ENCODE measurements at places on chromosomes 1 and 21.

DNA sequence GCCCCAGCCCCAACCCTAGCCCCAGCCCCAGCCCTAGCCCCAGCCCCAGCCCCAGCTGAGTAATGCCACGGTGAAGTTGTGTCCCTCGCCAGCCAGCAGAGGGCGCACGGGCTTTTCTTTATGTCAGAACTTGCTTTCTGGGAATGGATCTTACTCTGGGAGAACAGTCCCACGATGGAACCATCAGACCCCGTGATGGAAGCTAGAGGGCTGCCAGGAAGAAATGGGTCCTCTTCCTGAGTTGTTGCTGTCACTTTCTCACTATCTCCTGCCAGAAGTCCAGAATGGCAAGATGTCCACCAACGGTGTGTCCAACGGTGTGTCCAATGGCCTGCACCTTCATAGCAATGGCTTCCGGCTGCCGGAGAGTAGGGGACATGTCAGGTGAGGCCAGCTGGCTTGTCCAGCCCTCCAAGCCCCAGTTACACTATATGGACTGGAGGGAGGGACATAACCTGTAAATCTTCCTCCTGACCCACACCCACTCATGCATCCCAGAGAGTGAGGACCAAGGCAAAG, 25.1 kb upstream of the TMEM222 start:
- H3K27me3 ChIP-seq, result no peaks in the 10 kb centered on the region
- peaks cover 4% of the 10 kb centered on the region for H3K4me1 ChIP-seq
- peak; percentile 57 for DNase-seq
- no peak overlapping the region for H3K4me3 ChIP-seq
- no peak overlapping the region for H3K27ac ChIP-seq

GRCh38 chr1:228400237-228400651, 6.4 kb downstream of the TRIM11 start:
- no peak overlapping the region for H3K27ac ChIP-seq
- H3K36me3 ChIP-seq, result peaks cover 47% of the 10 kb centered on the region
- H3K27me3 ChIP-seq, result no peaks in the 10 kb centered on the region
- peaks cover 62% of the 10 kb centered on the region for H3K4me1 ChIP-seq
- DNase-seq, result no peak

GRCh38 chr1:203267912-203268311, 37.4 kb upstream of the BTG2 start:
- peaks cover 18% of the 10 kb centered on the region for H3K4me1 ChIP-seq
- peaks cover 3% of the 10 kb centered on the region for H3K36me3 ChIP-seq
- DNase-seq, result no peak
- peak overlapping the region; percentile 77 for H3K4me3 ChIP-seq

DNA sequence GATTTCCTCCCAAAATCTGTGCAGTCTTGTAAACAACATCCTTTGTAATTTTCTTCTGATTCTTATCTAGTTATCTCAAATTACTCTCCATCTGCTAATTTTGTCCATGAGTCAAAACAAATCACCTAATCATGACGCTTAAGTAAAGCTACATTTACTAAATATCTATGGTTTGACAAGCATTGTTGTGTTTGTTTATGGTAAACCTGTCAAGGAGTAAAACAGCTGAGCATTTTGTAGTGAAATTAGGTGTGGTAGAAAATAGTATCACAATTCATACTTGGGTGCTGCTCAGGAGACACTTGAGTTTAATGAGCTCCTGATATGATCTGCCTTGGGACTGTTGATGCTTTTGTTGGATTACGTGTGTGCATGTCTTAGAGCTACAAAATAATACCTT, 11.6 kb downstream of the TIPRL start:
- no peaks in the 10 kb centered on the region for H3K27me3 ChIP-seq
- H3K4me3 ChIP-seq, result no peak overlapping the region
- no peak for DNase-seq
- H3K36me3 ChIP-seq, result peaks cover 47% of the 10 kb centered on the region
- H3K27ac ChIP-seq, result peak overlapping the region; percentile 8
- H3K4me1 ChIP-seq, result peaks cover 22% of the 10 kb centered on the region

- H3K4me3 ChIP-seq, result no peak overlapping the region
- H3K36me3 ChIP-seq, result peaks cover 2% of the 10 kb centered on the region
- no peak overlapping the region for H3K27ac ChIP-seq
- H3K4me1 ChIP-seq, result no peaks in the 10 kb centered on the region
Observed at GRCh38 chr1:203463469-203464062, 12.0 kb upstream of the PRELP start.

GRCh38 chr1:175062858-175063257, 4.8 kb upstream of the TNN start:
- no peaks in the 10 kb centered on the region for H3K36me3 ChIP-seq
- no peak for DNase-seq
- no peaks in the 10 kb centered on the region for H3K4me1 ChIP-seq
- H3K27me3 ChIP-seq, result peaks cover 57% of the 10 kb centered on the region
- no peak overlapping the region for H3K4me3 ChIP-seq
- no peak overlapping the region for H3K27ac ChIP-seq

GRCh38 chr1:244665771-244666217, 12.9 kb downstream of the DESI2 start:
- H3K4me3 ChIP-seq, result no peak overlapping the region
- H3K27ac ChIP-seq, result no peak overlapping the region
- no peak for DNase-seq
- H3K4me1 ChIP-seq, result peaks cover 24% of the 10 kb centered on the region
- no peaks in the 10 kb centered on the region for H3K27me3 ChIP-seq

DNA sequence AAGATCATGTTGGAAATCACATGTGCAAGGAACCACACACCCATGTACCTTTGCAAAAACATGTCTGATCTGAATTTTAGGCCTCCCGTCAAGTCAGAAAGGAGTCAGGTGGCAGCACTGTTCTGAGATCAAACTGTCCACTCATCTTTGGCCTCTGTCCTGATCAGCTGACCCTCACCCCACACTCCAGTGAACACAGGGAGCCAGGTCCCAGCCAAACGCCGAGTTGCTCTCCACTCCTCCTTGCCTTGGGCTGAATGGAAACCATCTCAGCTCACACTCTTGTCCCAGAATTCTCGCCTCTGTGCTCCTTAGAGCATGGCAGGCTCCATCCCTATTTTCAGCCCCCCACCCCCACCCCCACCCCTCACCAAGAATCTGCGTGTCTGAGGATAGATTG, 4.6 kb upstream of the RNF186 start:
- H3K36me3 ChIP-seq, result peaks cover 3% of the 10 kb centered on the region
- no peaks in the 10 kb centered on the region for H3K4me1 ChIP-seq
- no peak overlapping the region for H3K4me3 ChIP-seq
- no peak overlapping the region for H3K27ac ChIP-seq
- H3K27me3 ChIP-seq, result no peaks in the 10 kb centered on the region

- H3K4me1 ChIP-seq, result no peaks in the 10 kb centered on the region
- no peaks in the 10 kb centered on the region for H3K36me3 ChIP-seq
- H3K27me3 ChIP-seq, result peaks cover 15% of the 10 kb centered on the region
- H3K4me3 ChIP-seq, result no peak overlapping the region
- no peak for DNase-seq
Observed at GRCh38 chr1:64184003-64184440, 19.4 kb upstream of the UBE2U start.

- H3K4me1 ChIP-seq, result no peaks in the 10 kb centered on the region
- DNase-seq, result no peak
- no peak overlapping the region for H3K27ac ChIP-seq
- no peaks in the 10 kb centered on the region for H3K36me3 ChIP-seq
Observed at GRCh38 chr1:118154220-118154619, 30.8 kb downstream of the SPAG17 start.

GRCh38 chr1:197553281-197553680, 222.0 kb downstream of the DENND1B start:
- H3K27ac ChIP-seq, result no peak overlapping the region
- H3K36me3 ChIP-seq, result peaks cover 5% of the 10 kb centered on the region
- H3K4me3 ChIP-seq, result no peak overlapping the region
- no peaks in the 10 kb centered on the region for H3K4me1 ChIP-seq

DNA sequence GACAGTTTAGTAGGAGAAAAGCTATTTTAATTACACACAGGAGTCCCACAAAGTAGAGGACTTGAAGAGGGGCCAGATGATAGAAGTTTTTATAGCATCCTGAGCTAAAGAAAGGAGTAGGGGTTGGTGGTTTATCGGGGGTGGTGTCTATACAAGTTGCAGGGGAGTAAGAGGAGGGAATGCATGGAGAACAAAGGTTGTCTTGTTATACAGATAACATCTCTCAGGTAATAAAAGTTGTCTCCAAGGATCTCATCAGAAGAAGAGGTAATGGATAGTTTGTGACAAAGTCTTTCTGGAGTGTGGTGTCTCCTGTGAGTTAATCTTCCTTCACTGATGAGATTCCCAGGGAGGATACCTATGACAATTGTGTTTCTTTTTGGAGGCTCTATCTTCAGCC, 23.4 kb upstream of the NUF2 start:
- no peak overlapping the region for H3K27ac ChIP-seq
- DNase-seq, result no peak
- peaks cover 10% of the 10 kb centered on the region for H3K36me3 ChIP-seq
- H3K27me3 ChIP-seq, result no peaks in the 10 kb centered on the region

DNA sequence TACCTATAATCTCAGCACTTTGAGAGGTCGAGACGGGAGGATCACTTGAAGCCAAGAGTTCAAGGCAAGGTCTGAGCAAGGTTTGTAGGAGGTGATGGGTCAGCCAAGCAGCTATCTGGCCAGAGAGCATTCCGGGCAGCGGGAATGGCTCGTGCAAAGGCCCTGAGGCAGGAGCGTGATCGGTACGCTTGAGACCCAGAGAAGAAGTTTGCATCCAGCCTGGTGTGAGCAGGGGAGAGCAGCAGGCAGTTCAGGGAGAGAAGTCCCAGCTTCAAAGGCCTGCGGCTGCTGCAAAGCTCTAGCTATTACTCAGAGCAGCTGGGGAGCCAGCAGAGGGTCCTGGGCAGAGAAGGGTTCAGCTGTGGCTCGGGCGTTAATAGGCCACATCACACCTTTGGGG, 5.1 kb upstream of the SRARP start:
- peak overlapping the region; percentile 64 for H3K27ac ChIP-seq
- no peaks in the 10 kb centered on the region for H3K36me3 ChIP-seq
- DNase-seq, result no peak
- H3K4me3 ChIP-seq, result no peak overlapping the region

DNA sequence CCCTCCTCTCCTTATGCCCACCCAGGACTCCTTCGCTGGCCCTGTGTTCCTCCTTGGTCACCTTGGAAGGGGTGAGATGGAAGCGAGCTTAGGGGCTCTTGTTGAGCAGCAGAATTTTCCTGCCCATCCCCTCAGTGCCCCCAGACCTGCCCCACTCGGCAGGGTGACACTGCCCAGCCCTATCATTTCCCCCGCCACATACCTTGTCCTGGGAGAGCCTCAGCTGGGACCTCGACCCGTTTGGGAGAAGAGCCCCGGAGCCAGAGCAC, 1.4 kb upstream of the FNDC5 start:
- H3K27me3 ChIP-seq, result peaks cover 70% of the 10 kb centered on the region
- H3K4me1 ChIP-seq, result peaks cover 28% of the 10 kb centered on the region
- H3K36me3 ChIP-seq, result peaks cover 5% of the 10 kb centered on the region
- no peak for DNase-seq
- H3K27ac ChIP-seq, result no peak overlapping the region

DNA sequence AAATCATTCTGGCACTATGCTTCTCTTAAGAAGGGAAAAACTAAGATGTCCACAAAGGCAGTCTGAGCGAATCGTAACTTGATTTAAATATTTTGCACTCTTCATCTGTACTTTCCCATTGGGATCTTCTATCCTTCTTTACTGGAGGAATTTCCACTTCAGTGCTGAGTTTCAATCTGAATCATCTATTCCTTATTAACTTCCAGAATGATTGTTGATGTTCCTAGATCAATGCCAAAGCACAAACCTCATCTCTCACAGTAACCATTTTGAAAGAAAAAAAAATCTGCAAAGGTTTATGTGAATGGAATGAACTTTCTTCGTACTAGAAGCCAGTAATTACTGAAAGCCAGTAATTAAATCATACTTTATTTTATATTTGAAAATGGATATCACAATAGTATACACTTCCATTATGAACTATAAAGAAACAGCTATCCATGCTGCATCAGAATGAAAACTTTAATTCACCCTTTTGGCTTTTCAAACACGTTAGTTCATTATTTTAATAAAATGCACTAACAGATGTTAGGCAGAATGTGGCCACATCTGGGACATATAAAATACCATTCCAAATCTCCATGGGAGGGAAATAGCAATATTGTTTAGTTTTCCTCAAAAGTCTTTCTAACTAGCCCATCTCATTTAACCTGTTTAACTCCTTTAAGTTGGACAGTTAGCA, 5.5 kb upstream of the RNF2 start:
- peaks cover 7% of the 10 kb centered on the region for H3K4me1 ChIP-seq
- no peaks in the 10 kb centered on the region for H3K27me3 ChIP-seq
- peaks cover 3% of the 10 kb centered on the region for H3K36me3 ChIP-seq
- DNase-seq, result no peak
- H3K4me3 ChIP-seq, result no peak overlapping the region

- no peak overlapping the region for H3K27ac ChIP-seq
- H3K36me3 ChIP-seq, result no peaks in the 10 kb centered on the region
- H3K27me3 ChIP-seq, result peaks cover 9% of the 10 kb centered on the region
- H3K4me3 ChIP-seq, result no peak overlapping the region
- H3K4me1 ChIP-seq, result no peaks in the 10 kb centered on the region
Observed at GRCh38 chr1:194028002-194028401, 841.6 kb upstream of the B3GALT2 start.

- peaks cover 8% of the 10 kb centered on the region for H3K36me3 ChIP-seq
- peaks cover 22% of the 10 kb centered on the region for H3K27me3 ChIP-seq
- DNase-seq, result no peak
Observed at GRCh38 chr21:45972353-45972715, 9.2 kb upstream of the COL6A1 start.

DNA sequence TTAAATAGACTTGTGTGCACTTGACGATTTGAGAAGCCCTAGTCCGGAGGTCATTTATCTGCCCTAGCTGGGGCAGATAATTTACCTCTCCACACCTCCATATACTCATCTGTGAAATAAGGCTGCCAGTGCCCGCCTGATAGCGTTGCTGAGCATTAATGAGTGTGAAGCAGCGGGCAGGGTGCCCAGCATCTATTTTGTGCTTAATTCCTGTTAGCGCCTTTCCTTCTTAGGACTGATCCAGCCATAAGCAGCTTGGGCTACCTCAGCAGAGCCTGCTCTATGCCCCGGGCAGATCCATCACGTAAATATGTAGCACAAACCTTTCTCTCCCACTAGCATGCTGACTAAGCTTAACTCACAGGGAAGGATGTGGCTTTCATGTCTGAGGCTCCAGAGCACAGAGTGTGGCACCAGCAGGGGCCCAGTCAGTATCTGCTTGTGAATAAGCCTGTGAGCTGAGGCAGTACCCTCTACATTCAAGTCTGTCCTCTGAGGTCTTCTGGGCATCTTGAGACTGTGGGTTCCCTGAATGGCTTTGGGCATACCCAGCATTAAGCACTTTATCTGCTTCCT, 21.5 kb upstream of the RNF187 start:
- peak overlapping the region; percentile 80 for H3K4me3 ChIP-seq
- no peak for DNase-seq
- no peak overlapping the region for H3K27ac ChIP-seq
- no peaks in the 10 kb centered on the region for H3K27me3 ChIP-seq
- peaks cover 2% of the 10 kb centered on the region for H3K36me3 ChIP-seq
- H3K4me1 ChIP-seq, result peaks cover 37% of the 10 kb centered on the region

DNA sequence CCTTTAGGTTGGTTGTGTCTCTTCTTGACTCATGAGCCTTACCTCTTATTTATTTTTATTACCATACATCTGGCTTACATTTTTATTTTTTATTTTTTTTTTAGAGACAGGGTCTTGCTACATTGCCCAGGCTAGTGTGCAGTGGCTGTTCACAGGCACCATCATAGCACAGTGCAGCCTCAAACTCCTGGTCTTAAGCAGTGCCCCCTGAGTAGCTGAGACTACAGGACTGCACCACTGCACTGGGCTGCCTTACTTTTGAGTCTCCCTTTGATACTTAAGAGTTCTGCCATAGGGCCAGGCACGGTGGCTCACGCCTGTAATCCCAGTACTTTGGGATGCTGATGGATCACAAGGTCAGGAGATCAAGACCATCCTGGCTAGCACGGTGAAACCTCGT, 76.4 kb upstream of the MACF1 start:
- no peaks in the 10 kb centered on the region for H3K4me1 ChIP-seq
- H3K27ac ChIP-seq, result no peak overlapping the region
- H3K27me3 ChIP-seq, result no peaks in the 10 kb centered on the region
- H3K36me3 ChIP-seq, result no peaks in the 10 kb centered on the region

Data from central memory CD8-positive, alpha-beta T cell (primary cell).